ENCODE measurements at places on chromosomes 11 and 22. TPM values are rescaled to one million over a fixed set of nuclear protein-coding genes. Genes with fewer than 3 reads are reported as not detected.

The DUSP8 gene
- total RNA-seq = 2.2 TPM

The ATG16L2 gene
- total RNA-seq = 4.3 TPM

The GGTLC2 gene
- total RNA-seq = not detected

The TRIM66 gene
- 1.7 TPM for total RNA-seq

The ZP1 gene
- total RNA-seq = 0.22 TPM

The SPDYC gene
- total RNA-seq = not detected

The PKNOX2 gene
- not detected for total RNA-seq

The SLC5A12 gene
- not detected for total RNA-seq

The PARVA gene
- 24.8 TPM for total RNA-seq

The CD248 gene
- not detected for total RNA-seq

The PLEKHB1 gene
- 0.81 TPM for total RNA-seq

The MCHR1 gene
- not detected for total RNA-seq

The POTEH gene
- total RNA-seq = not detected

The MS4A3 gene
- total RNA-seq = not detected

The NLRX1 gene
- 10.3 TPM for total RNA-seq

The TYR gene
- not detected for total RNA-seq

The THRSP gene
- not detected for total RNA-seq

The NEFH gene
- total RNA-seq = 0.16 TPM

The TRIM34 gene
- total RNA-seq = 2.9 TPM

The SHANK3 gene
- total RNA-seq = 4.5 TPM

The RFPL1 gene
- not detected for total RNA-seq

The KCNA4 gene
- total RNA-seq = not detected

The OTOG gene
- not detected for total RNA-seq

The OVOL1 gene
- total RNA-seq = not detected

The SEPTIN3 gene
- 1.0 TPM for total RNA-seq

The CDCA5 gene
- total RNA-seq = 57.4 TPM

The CARD16 gene
- total RNA-seq = not detected

The KDM4E gene
- total RNA-seq = not detected

The PTPRCAP gene
- total RNA-seq = 0.72 TPM

The RIC3 gene
- 2.1 TPM for total RNA-seq

The SLC25A45 gene
- 13.3 TPM for total RNA-seq
